ENCODE measurements at places on chromosomes 7 and 10.

DNA sequence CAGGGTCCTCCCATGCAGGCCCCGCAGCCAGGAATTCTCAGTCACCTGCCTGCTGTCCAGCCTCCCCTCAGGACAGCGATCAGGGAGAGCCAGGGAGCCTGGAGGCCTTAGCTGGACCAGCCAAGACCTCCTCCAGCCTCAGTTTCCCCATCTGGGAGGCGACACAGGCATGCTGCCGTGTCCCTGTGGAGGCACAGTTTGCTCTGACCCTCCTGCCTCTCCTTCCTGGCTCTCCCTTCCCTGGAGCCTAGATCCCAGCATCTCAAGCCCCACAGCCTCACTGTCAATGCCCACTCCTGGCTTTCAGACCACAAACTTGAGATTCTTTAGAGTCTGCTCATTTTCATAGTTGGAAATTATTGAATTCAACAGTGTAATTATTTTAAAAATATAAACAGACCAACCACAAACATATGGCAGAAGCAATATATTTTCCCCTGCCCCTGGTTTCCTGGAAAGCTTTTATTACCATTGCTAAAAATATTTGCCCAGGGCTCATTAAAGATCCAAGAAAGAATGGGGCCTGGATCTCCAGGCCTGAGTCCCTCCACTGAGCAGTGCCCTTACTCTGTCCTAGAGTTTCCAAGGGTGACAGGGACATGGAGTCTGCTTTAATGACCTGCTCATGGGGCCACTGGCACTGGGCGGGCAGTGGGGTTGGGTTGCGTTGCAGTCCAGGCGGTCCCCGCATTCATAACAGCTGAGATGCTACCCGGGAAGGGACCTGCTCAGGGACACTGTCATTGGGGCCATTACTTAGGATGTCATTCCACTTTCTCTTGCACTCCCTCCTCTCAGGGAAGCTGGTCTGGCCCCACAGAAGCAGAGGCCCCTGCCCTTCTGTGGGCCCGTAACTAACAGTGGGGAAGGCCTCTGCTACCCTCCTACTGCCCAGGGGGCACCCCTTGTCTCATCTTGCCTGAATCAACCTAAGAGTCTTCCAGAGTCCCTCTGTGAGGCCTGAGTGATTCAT, 81.6 kb upstream of the CHST15 start:
- no peaks in the 10 kb centered on the region for H3K4me1 ChIP-seq
- H3K27me3 ChIP-seq, result no peaks in the 10 kb centered on the region
- H3K36me3 ChIP-seq, result no peaks in the 10 kb centered on the region
- no peak overlapping the region for H3K27ac ChIP-seq

DNA sequence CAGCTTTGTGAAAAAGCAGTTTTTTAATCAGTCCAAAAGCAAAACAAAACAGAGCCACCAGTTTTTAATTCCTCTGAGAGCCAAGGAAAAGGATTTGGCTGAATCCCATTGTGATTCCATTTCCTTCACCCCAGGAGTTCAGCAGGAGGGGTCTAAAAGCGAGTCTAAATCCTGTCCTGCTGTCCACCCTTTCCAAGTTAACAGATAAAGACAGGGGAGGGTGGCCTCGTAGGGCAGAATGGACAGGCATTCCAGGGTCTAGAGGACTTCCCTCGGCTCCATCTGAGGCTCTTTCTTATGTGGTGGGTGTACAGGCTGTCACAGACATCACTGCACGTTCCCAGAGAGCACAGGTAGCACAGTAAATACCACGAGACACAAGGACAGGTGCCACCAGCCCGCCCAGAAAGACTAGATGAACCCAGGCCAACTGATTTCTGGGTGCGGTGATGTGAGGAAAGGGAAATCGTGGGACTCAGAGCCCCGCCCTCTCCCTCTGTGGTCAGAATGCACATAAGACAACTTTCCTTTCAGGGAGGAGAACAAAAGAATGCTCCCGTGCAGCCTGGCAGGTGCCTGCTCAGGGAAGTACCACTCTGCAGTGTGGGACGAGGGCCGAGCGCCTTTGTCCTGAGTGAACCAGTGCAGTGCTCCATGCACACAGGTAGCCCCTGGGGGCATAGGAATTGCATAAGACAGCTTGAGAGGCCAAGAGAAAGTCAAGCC, 119.7 kb downstream of the ABLIM1 start:
- no peak overlapping the region for H3K27ac ChIP-seq
- no peaks in the 10 kb centered on the region for H3K27me3 ChIP-seq
- H3K4me3 ChIP-seq, result peak overlapping the region; percentile 33
- peaks cover 73% of the 10 kb centered on the region for H3K4me1 ChIP-seq
- peak; percentile 26 for DNase-seq

- H3K36me3 ChIP-seq, result no peaks in the 10 kb centered on the region
- no peak for DNase-seq
- H3K27ac ChIP-seq, result no peak overlapping the region
- no peaks in the 10 kb centered on the region for H3K4me1 ChIP-seq
- H3K27me3 ChIP-seq, result no peaks in the 10 kb centered on the region
- no peak overlapping the region for H3K4me3 ChIP-seq
Measured at GRCh38 chr7:30642789-30643188, 39.5 kb downstream of the CRHR2 start.

GRCh38 chr7:30682212-30683083, at the start of gene CRHR2:
Gene CRHR2 (minus strand): TSS chr7:30682456. CDS start chr7:30682280, 176 bp downstream.
- H3K36me3 ChIP-seq, result no peaks in the 10 kb centered on the region
- DNase-seq, result peak; percentile 14
- H3K4me1 ChIP-seq, result peaks cover 8% of the 10 kb centered on the region
- H3K4me3 ChIP-seq, result peak within 1 kb of the TSS; percentile 19

DNA sequence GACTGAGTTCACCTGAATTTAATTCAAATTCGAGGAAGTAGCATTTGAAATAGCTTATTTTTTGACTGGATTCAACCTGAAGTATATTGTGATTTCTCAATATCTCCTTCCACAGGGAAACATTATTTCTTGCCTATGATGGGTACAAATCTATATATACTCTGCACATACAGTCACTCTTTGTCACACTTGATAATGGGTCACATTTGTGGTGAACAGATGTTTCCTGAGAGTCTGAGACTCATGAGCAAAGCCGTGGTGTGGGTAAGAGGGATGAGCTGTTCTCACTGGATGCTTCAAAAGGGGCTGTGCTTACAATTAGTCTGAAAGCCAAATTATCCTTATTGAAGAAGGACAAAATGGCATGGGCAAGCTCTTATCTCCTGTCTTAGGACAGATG, 18.0 kb upstream of the TBXAS1 start:
- no peak for DNase-seq
- no peaks in the 10 kb centered on the region for H3K27me3 ChIP-seq
- H3K36me3 ChIP-seq, result no peaks in the 10 kb centered on the region
- no peak overlapping the region for H3K27ac ChIP-seq
